ENCODE measurements at places on chromosomes 2 and 18. TPM values are rescaled to one million over a fixed set of nuclear protein-coding genes. Genes with fewer than 3 reads are reported as not detected.
A peak's percentile ranks its signal among the peaks of the same experiment; 100 is the strongest.

GRCh38 chr2:71806432-71806831, 341.2 kb downstream of the CYP26B1 start:
- 0 out of 2 replicates have a peak, but pooled peaks cover 5% of the 10 kb centered on the region for H3K27me3 ChIP-seq
- H3K27ac ChIP-seq = no peak overlapping the region
- no peaks in the 10 kb centered on the region for H3K4me1 ChIP-seq
- H3K36me3 ChIP-seq = no peaks in the 10 kb centered on the region
- no peak for DNase-seq

DNA sequence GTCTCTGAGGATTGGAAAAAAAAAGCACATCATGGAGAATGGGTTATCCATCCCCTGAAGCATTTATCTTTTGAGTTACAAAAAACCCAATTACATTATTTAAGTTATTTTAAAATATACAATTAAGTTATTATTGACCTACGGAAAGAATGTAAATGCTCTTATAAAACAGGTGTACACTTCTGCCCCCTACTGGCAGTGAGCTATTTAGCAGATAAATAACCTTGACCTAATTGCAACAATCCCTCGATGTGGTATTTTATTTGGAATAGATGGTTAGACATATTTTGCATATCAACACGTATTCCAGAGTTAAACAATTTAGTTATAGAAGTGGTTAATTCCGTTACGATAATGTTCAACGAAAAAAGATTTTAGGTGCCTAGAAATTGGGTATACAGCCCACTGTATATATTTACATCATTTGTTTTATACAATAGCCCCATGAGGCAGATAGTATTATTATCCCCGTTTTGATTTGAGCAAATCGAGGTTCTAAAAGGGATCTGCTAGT, 9.1 kb upstream of the DAW1 start:
- peak overlapping the region; percentile 64 for H3K27ac ChIP-seq
- H3K27me3 ChIP-seq = no peaks in the 10 kb centered on the region
- DNase-seq = peak; percentile 51
- H3K4me3 ChIP-seq = no peak overlapping the region

GRCh38 chr2:101722864-101723263, 25.4 kb downstream of the MAP4K4 start:
- DNase-seq = no peak
- no peaks in the 10 kb centered on the region for H3K27me3 ChIP-seq
- no peak overlapping the region for H3K4me3 ChIP-seq
- H3K27ac ChIP-seq = no peak overlapping the region
- no peaks in the 10 kb centered on the region for H3K36me3 ChIP-seq

GRCh38 chr2:101361522-101361921, 25.8 kb downstream of the CREG2 start:
- no peak overlapping the region for H3K4me3 ChIP-seq
- H3K4me1 ChIP-seq = peaks cover 42% of the 10 kb centered on the region
- DNase-seq = no peak
- no peak overlapping the region for H3K27ac ChIP-seq
- H3K36me3 ChIP-seq = no peaks in the 10 kb centered on the region

DNA sequence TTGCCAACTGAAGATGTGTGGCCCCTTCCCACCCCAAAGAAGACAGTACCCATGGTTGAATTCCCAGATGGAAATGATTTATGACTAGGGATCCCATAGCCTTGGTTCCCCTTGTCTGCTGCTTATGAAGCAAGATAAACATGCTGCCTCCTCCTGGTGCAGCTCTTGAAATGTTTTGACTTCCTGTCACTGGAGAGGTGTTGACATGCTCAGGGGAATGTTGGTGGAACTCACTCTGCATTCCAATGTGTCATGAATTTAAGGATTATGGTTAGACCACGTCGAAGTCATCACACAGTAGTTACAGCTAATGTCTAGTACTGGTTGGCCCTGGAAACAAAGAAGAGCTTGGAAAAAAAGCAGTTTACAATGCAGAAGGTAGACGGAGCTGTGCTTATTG, 69.0 kb upstream of the FAM110C start:
- no peaks in the 10 kb centered on the region for H3K4me1 ChIP-seq
- H3K4me3 ChIP-seq = no peak overlapping the region
- no peak overlapping the region for H3K27ac ChIP-seq
- DNase-seq = peak; percentile 26
- no peaks in the 10 kb centered on the region for H3K27me3 ChIP-seq
- no peaks in the 10 kb centered on the region for H3K36me3 ChIP-seq

DNA sequence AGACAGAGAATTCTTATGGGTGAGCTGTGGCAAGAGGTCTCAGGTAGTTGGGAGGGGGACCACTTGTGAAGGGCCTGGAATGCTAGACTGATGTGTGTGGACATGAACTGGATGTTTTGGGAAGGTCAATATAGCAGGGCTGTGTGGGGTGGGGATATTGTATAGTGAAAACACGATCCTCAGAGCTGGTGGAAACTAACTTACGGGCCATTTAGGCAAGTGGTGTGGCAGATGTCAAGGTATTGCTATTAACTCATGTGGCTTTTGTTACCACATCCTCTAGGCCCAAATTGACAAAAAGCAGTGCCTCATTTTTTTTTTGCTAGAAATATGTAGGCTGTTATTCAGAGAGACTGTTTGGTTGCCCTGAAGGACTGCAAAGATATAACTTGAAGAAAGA, 8.0 kb upstream of the GALNT1 start:
- no peak for DNase-seq
- H3K27ac ChIP-seq = no peak overlapping the region
- no peaks in the 10 kb centered on the region for H3K4me1 ChIP-seq

- no peak for DNase-seq
- no peak overlapping the region for H3K4me3 ChIP-seq
- no peaks in the 10 kb centered on the region for H3K4me1 ChIP-seq
- H3K36me3 ChIP-seq = no peaks in the 10 kb centered on the region
Measured at GRCh38 chr2:50865235-50865634, 166.7 kb downstream of the NRXN1 start.

GRCh38 chr2:217510771-217511291, 492.0 kb downstream of the TNS1 start:
- no peaks in the 10 kb centered on the region for H3K36me3 ChIP-seq
- H3K4me1 ChIP-seq = no peaks in the 10 kb centered on the region
- no peak overlapping the region for H3K27ac ChIP-seq
- H3K27me3 ChIP-seq = peaks cover 13% of the 10 kb centered on the region
- peak; percentile 70 for DNase-seq

GALNT3 gene
- 9.8 TPM for total RNA-seq

DNA sequence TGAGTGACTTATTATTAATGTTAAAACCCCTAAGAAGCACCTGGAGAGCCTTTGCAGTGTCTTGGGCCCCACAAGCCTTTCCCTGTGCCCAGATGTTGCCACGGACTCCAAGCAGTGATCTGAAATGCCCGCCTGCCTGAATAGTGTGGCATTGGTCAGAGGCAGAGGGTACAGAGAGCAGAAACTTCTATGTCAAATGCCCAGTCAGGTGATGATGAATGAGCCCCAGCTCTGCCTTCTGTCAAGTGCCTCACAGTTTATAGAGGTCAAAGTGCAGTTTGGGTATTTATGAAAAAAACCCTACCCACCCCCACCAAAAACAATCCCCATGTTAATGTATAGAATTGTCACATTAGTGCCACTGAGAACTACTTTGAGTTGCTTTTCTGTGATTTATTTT, 170.0 kb upstream of the SIX3 start:
- no peak overlapping the region for H3K4me3 ChIP-seq
- DNase-seq = no peak
- no peaks in the 10 kb centered on the region for H3K27me3 ChIP-seq

KCNF1 gene
- total RNA-seq = 0.52 TPM

DNA sequence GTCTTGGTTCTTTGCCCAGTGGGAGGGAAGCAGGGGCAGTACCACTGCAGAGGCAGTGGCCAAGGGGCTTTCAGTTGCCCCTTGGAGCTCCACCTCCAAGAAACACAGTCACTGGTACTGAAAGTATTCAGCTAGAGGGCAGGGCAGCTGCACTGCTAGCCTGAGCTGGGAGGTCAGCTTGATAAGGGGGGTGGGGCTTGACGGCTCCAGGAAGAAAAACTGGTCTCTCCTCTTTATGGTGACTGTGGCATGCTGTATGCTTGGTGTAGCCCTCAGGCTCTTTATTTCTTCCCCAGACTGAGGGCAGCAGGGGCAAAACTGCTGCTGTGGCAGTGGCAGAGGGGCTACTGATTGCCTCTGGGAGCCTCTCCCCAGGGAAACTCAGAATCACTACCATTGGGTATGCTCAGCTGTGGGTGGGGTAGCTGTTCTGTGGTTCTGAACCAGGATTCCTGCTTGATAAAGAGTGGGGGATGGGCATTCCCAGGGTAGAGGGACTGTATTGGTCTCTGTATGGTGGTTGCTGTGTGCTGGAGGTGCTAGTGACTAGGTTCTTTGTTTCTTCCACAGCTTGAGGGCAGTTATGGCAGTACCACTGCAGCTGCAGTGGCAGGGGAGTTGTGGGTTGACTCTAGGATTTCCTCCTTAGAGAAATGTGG, 134.6 kb upstream of the SCN7A start:
- H3K27ac ChIP-seq = no peak overlapping the region
- H3K4me1 ChIP-seq = no peaks in the 10 kb centered on the region
- no peak for DNase-seq
- H3K4me3 ChIP-seq = no peak overlapping the region

CFC1 gene
- total RNA-seq = not detected

CNGA3 gene
- not detected for total RNA-seq

- H3K27ac ChIP-seq = no peak overlapping the region
- H3K4me1 ChIP-seq = no peaks in the 10 kb centered on the region
- no peak for DNase-seq
- no peaks in the 10 kb centered on the region for H3K27me3 ChIP-seq
Measured at GRCh38 chr2:157692768-157693167, 64.1 kb upstream of the ACVR1C start.

- no peak overlapping the region for H3K27ac ChIP-seq
- no peak for DNase-seq
- H3K4me1 ChIP-seq = no peaks in the 10 kb centered on the region
- H3K4me3 ChIP-seq = no peak overlapping the region
- no peaks in the 10 kb centered on the region for H3K27me3 ChIP-seq
Measured at GRCh38 chr18:77481541-77481940, 231.9 kb downstream of the GALR1 start.

GRCh38 chr2:44722026-44722625, 219.4 kb upstream of the SIX3 start:
- H3K27me3 ChIP-seq = no peaks in the 10 kb centered on the region
- H3K4me3 ChIP-seq = no peak overlapping the region
- no peaks in the 10 kb centered on the region for H3K4me1 ChIP-seq
- H3K36me3 ChIP-seq = no peaks in the 10 kb centered on the region
- no peak overlapping the region for H3K27ac ChIP-seq
- DNase-seq = no peak

GRCh38 chr2:25310965-25311864, 30.5 kb downstream of the DNMT3A start:
- no peak overlapping the region for H3K4me3 ChIP-seq
- peak; percentile 19 for DNase-seq
- H3K27me3 ChIP-seq = no peaks in the 10 kb centered on the region

GRCh38 chr18:32441533-32441932, 29.1 kb downstream of the GAREM1 start:
- no peaks in the 10 kb centered on the region for H3K27me3 ChIP-seq
- DNase-seq = no peak
- H3K4me3 ChIP-seq = no peak overlapping the region
- no peaks in the 10 kb centered on the region for H3K4me1 ChIP-seq
- no peaks in the 10 kb centered on the region for H3K36me3 ChIP-seq

- H3K4me1 ChIP-seq = peaks cover 3% of the 10 kb centered on the region
- no peaks in the 10 kb centered on the region for H3K36me3 ChIP-seq
- DNase-seq = no peak
- H3K27ac ChIP-seq = no peak overlapping the region
- no peak overlapping the region for H3K4me3 ChIP-seq
Measured at GRCh38 chr2:230447455-230448451, 31.8 kb downstream of the SP100 start.

- H3K4me1 ChIP-seq = peaks cover 8% of the 10 kb centered on the region
- H3K27ac ChIP-seq = no peak overlapping the region
- H3K36me3 ChIP-seq = peaks cover 2% of the 10 kb centered on the region
- H3K27me3 ChIP-seq = no peaks in the 10 kb centered on the region
- no peak for DNase-seq
- no peak overlapping the region for H3K4me3 ChIP-seq
Measured at GRCh38 chr2:121524685-121525425, 5.8 kb upstream of the RNU4ATAC start.

DNA sequence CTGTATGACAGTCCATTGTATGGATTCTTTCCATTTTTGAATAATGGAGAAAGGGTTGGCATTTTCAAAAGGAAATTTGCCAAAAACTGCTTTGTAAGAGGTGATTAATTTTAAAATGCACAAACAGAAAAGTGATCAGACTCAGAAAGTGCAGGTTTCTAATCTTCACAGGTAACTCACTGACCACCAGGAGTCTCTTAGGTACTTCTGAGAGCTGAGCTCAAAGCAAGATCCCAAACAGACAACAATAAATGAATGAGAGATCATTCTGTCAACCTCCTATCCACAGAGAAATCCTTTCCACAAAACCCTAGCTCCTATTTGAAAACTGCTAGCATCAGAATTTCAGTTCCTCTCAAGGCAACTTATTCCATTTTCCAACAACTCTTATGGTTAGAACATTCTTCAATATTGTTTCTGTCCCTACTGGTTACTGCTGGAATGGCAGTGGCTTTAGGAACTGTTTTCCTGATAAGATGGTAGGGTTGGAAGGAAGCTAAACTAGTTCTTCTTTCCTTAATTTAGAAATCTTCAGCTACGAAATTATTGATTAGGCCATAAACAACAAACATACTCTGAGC, 20.6 kb upstream of the HAAO start:
- H3K27me3 ChIP-seq = no peaks in the 10 kb centered on the region
- H3K4me3 ChIP-seq = no peak overlapping the region
- H3K4me1 ChIP-seq = peaks cover 7% of the 10 kb centered on the region

DNA sequence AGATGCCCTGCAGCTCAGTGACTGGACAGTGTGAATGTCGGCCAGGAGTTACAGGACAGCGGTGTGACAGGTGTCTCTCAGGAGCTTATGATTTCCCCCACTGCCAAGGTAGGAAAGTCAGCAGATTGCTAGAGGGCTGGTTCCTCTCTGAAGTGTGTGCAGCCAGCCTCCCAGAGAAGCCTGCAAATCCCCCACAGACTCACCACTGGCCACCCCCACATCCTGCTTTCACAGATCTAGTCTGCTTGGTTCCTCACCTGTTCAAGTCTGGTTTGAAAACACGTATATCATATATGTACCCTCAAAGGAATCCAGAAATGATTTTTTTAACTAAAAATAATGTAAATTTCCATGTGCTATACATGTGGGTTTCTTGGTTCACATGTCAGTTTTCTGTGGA, 121.1 kb downstream of the LAMA3 start:
- no peaks in the 10 kb centered on the region for H3K36me3 ChIP-seq
- DNase-seq = no peak
- H3K4me1 ChIP-seq = no peaks in the 10 kb centered on the region
- H3K4me3 ChIP-seq = no peak overlapping the region
- no peaks in the 10 kb centered on the region for H3K27me3 ChIP-seq
- no peak overlapping the region for H3K27ac ChIP-seq

CAVIN2 gene
- total RNA-seq = 0.27 TPM

DES gene
- total RNA-seq = 4.2 TPM

- no peak overlapping the region for H3K4me3 ChIP-seq
- DNase-seq = no peak
- no peaks in the 10 kb centered on the region for H3K27me3 ChIP-seq
- peaks cover 3% of the 10 kb centered on the region for H3K36me3 ChIP-seq
Measured at GRCh38 chr2:128292599-128293425, 25.9 kb downstream of the HS6ST1 start.

GRCh38 chr2:120661551-120661950, 74.1 kb upstream of the GLI2 start:
- no peak for DNase-seq
- no peaks in the 10 kb centered on the region for H3K36me3 ChIP-seq
- H3K4me1 ChIP-seq = no peaks in the 10 kb centered on the region
- H3K27ac ChIP-seq = no peak overlapping the region
- no peaks in the 10 kb centered on the region for H3K27me3 ChIP-seq

GRCh38 chr2:27537287-27537686, 40.6 kb downstream of the GCKR start:
- H3K4me1 ChIP-seq = no peaks in the 10 kb centered on the region
- H3K27me3 ChIP-seq = peaks cover 6% of the 10 kb centered on the region
- H3K4me3 ChIP-seq = no peak overlapping the region
- DNase-seq = no peak
- H3K36me3 ChIP-seq = no peaks in the 10 kb centered on the region
